ENCODE measurements at places on chromosomes 4 and X. TPM values are rescaled to one million over a fixed set of nuclear protein-coding genes. Genes with fewer than 3 reads are reported as not detected.

The CISD2 gene
- total RNA-seq = 55.9 TPM

The CLGN gene
- 2.7 TPM for total RNA-seq

DNA sequence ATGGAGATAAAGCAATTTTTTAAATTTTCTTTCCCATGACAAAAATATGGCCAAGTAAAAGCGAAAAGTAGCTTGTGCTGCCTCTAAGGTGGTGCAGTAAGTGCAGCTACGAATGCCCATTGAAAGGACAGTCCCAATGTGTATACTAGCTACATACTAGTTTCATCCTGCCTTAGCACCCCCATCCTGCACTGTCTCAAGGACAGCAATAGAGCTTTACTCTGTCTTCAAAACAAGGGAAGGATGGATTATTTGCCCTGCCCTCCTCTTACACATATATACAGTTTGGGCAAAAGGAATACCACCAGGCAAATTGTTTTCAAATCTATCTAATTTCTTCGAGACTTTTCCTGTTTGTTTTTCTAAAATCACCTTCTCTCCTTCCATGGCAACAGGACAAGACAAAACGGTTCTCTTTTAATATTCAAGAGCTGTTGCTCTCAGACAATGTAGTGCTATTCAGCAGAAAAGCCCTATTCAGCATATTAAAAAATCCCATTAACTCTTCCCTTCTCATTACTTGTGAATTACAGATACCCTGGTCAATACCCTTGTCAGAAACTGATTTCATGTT, 75.1 kb upstream of the SLC7A11 start:
- H3K27me3 ChIP-seq = no peaks in the 10 kb centered on the region
- H3K27ac ChIP-seq = no peak overlapping the region
- H3K36me3 ChIP-seq = no peaks in the 10 kb centered on the region

DNA sequence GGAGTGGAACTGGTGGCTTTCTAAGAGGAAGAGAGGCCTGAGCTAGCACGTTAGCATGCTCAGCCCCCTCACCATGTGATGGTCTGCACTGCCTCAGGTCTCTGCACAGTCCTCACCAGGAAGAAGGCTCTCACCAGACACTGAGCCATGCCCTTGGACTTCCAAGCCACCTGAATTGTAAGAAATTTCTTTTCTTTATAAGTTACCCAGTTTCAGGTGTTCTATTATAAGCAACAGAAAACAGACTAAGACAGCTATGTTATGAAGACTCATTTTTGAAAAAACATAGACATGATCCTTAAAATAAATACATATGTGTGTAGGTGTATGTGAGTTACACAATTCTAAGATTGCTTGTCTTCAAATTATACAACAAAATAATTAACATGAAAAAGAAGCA, 74.7 kb downstream of the CEP44 start:
- no peaks in the 10 kb centered on the region for H3K4me1 ChIP-seq
- no peaks in the 10 kb centered on the region for H3K36me3 ChIP-seq
- H3K4me3 ChIP-seq = no peak overlapping the region
- H3K27ac ChIP-seq = no peak overlapping the region
- DNase-seq = no peak
- H3K27me3 ChIP-seq = no peaks in the 10 kb centered on the region

The NAT8L gene
- 9.5 TPM for total RNA-seq

- peaks cover 18% of the 10 kb centered on the region for H3K4me1 ChIP-seq
- H3K36me3 ChIP-seq = no peaks in the 10 kb centered on the region
- no peak for DNase-seq
- no peak overlapping the region for H3K4me3 ChIP-seq
- H3K27me3 ChIP-seq = peaks cover 43% of the 10 kb centered on the region
Observed at GRCh38 chr4:4225915-4226605, 669 bp downstream of the OTOP1 start.

GRCh38 chr4:97646997-97647396, 496.3 kb downstream of the STPG2 start:
- H3K4me3 ChIP-seq = no peak overlapping the region
- DNase-seq = no peak
- H3K27me3 ChIP-seq = no peaks in the 10 kb centered on the region
- no peaks in the 10 kb centered on the region for H3K4me1 ChIP-seq

The UGT2A3 gene
- total RNA-seq = 0.11 TPM

DNA sequence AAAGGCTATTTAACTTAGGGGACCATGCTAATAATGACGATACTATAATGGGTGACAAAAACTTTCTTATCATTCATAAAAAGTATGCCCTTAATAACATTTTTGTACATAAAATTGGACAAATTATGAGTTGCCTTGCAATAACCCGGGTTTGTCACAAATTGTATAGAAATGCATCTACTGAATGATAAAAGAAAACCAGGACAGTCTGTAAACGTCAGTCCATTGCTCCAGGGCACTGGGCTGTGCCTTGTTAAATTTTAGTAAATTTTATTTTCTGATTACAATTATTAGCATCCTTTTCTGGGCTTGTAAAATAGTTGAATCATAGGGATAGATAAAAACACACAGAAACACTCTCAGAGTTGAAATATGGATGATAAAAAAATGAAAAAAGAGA, 778.3 kb downstream of the RAPGEF2 start:
- no peak overlapping the region for H3K4me3 ChIP-seq
- H3K36me3 ChIP-seq = no peaks in the 10 kb centered on the region
- H3K27me3 ChIP-seq = no peaks in the 10 kb centered on the region
- H3K4me1 ChIP-seq = no peaks in the 10 kb centered on the region

DNA sequence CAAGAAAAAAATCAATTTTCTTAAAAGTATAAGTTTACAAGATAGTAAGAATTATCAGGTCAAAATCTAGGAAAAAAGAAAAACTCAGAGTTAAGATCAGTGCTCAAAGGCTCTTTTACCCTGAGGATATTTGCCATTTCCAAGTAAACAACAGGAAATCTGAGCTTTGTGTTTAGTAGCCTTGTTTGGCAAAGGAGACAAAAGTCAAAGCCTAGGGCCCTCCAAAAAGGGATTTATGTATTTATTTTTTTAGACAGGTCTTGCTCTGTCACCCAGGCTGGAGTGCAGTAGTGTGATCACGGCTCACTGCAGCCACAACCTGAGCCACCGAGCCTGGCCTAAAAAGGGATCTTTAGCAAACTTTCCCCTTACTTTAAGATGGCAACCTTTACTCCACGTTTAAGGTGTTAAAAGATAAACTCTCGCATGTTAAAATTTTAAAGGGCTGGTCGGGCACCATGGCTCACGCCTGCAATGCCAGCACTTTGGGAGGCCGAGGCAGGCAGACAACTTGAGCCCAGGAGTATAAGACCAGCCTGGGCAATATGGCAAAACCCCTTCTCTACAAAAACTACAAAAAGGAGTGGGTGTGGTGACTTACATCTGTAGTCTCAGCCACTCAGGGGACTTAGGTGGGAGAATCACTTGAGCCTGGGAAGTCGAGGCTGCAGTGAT, 21.3 kb upstream of the OPHN1 start:
- no peak for DNase-seq
- H3K4me1 ChIP-seq = no peaks in the 10 kb centered on the region
- no peak overlapping the region for H3K4me3 ChIP-seq

- H3K27ac ChIP-seq = no peak overlapping the region
- no peaks in the 10 kb centered on the region for H3K27me3 ChIP-seq
- H3K4me1 ChIP-seq = peaks cover 2% of the 10 kb centered on the region
- DNase-seq = no peak
- H3K4me3 ChIP-seq = no peak overlapping the region
Observed at GRCh38 chr4:48308901-48309300, 32.4 kb upstream of the SLAIN2 start.

The ARMCX6 gene
- total RNA-seq = 24.1 TPM

DNA sequence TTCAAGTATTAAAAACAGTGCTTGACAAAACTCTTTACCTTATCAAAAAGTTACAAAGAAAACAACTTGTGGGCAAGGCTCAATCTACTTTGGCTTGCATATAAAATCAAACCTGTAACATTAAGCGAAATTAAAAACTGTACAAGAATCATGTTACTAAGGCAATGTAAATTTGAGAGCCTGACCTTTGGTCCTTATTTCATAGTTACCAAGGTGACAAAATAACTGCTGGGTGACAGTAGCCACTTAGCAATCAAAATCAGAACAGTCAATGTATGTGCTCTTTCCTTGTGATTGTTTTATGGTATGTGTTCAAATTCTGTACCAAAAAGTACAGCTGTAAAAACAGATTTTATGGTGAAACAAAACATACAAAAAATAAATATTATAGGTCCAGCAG, 204.0 kb downstream of the RASL11B start:
- H3K4me3 ChIP-seq = no peak overlapping the region
- DNase-seq = no peak
- no peaks in the 10 kb centered on the region for H3K27me3 ChIP-seq
- H3K27ac ChIP-seq = no peak overlapping the region
- H3K36me3 ChIP-seq = no peaks in the 10 kb centered on the region

The SETD7 gene
- total RNA-seq = 1.7 TPM

The KIT gene
- total RNA-seq = 1.1 TPM

DNA sequence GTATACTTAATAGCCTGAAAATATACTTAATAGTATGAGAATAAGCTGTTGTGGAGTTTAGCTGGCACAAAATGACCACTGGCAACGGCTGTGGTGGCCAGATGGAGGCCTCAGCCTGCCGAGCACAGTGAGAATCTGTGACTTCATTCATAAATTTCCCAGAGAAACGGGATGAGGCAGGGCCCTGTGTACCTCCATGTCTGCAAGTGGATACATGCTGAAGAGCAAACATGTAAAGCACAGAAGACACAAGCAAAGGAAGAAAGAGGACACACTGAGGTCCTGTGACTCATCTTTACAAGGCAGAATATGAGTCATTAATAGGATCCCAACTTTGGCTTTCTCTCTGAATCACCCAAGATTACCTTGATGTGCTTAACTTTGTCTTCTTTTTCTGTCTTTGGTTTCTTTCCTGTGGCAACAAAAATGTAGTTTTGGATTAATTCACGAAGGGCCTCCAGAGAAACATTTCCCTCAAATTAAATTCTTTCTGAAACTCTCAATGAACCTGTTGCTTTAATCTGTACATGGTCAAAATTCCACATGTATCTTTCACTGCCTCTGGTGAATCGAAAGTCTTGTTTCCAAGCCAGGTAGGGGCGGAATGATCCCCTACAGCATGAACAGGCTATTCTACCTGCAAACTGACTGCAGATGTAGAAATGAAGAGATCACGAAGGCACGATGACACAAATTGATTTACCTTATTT, 56.4 kb downstream of the IRF2 start:
- H3K4me3 ChIP-seq = no peak overlapping the region
- no peak overlapping the region for H3K27ac ChIP-seq
- peaks cover 28% of the 10 kb centered on the region for H3K4me1 ChIP-seq

The CSAG1 gene
- total RNA-seq = 58.3 TPM

The SSX1 gene
- total RNA-seq = 137 TPM

DNA sequence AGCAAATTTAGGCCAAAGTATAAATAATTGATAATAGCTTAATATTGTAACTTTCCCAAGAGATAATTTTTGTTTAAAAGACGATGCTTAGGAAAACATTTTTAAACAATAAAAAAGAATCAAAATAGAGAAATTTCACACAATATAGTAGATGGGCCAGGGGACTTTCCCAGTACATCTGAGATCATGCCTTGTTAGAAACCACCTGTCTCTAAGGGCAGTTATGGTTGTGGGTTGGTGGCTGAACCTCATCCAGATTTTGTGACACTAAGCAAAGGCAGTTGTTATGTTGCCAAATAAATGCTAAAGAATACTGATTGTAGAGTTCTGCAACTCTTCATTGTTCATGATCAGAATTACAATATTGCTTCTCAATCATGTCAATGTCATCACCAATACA, 270.6 kb downstream of the BANK1 start:
- H3K36me3 ChIP-seq = no peaks in the 10 kb centered on the region
- H3K4me3 ChIP-seq = no peak overlapping the region
- no peaks in the 10 kb centered on the region for H3K4me1 ChIP-seq
- DNase-seq = no peak
- H3K27ac ChIP-seq = no peak overlapping the region
- no peaks in the 10 kb centered on the region for H3K27me3 ChIP-seq

The SPOCK3 gene
- total RNA-seq = not detected

DNA sequence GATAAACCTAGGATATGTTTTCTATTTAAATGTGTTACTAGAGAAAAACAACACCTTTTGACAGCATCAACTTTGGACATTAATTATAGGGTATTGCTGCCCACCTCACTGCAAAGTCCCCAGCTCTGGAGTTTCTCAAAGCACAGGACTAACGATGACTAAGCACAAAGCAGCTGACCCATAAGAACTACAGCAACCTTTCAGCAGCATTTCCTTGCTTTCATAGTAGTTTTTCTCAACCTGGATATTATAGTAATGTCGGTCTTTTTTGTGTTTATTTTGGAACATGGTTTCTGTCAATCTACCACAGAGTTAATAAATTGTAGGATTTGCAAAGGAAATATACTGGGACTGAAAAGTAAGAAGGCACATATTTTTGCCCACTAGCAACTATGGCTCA, 21.5 kb downstream of the HHIP start:
- H3K4me1 ChIP-seq = no peaks in the 10 kb centered on the region
- no peaks in the 10 kb centered on the region for H3K36me3 ChIP-seq
- no peak for DNase-seq
- H3K27me3 ChIP-seq = no peaks in the 10 kb centered on the region
- H3K4me3 ChIP-seq = no peak overlapping the region

The SPATA4 gene
- total RNA-seq = not detected

- no peaks in the 10 kb centered on the region for H3K27me3 ChIP-seq
- H3K4me3 ChIP-seq = no peak overlapping the region
- no peaks in the 10 kb centered on the region for H3K36me3 ChIP-seq
- no peaks in the 10 kb centered on the region for H3K4me1 ChIP-seq
Observed at GRCh38 chr4:24116107-24116506, 226.3 kb upstream of the PPARGC1A start.

DNA sequence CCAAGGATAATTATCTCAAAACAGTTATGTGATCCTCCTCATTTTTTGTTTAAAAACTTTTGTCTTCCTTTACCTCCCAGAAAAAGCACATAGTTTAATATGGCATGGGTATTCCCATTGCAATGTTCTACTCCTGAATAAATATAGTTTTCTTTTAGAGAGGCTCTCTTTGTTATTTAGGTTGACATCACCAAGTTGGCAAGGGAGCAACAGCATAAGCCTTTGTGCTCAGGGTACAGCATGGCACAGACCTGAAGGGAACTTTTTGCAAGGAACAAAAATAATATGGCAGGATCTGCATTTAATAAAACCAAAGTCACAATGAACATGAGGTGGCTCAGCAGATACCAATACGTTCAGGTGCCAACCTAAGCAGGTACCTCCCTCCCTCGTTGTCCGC, 47.1 kb upstream of the NPY2R start:
- no peaks in the 10 kb centered on the region for H3K4me1 ChIP-seq
- no peak overlapping the region for H3K27ac ChIP-seq
- DNase-seq = no peak
- no peaks in the 10 kb centered on the region for H3K27me3 ChIP-seq

DNA sequence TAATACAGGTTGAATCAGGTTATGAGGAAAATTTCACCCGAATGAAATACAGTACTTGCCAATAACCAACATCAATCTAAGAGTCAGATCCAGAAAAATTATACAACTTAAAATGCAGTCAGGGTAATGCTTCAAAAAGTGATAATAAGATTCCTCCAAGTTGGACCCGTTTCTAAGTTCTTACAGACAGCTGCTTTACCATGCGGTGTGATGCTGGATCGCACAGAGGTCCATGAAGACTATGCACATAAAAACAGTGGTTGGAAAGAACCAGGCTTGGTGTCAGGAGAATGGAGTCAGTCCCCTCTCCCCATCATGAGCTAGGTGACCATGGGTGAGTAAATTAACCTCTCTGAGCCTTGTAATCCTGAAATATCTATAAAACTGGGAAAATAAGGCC, 261.3 kb downstream of the QDPR start:
- H3K27ac ChIP-seq = no peak overlapping the region
- no peaks in the 10 kb centered on the region for H3K4me1 ChIP-seq
- no peaks in the 10 kb centered on the region for H3K27me3 ChIP-seq

- H3K4me3 ChIP-seq = no peak overlapping the region
- H3K27ac ChIP-seq = no peak overlapping the region
- DNase-seq = no peak
- 0 out of 3 replicates have a peak, but pooled peaks cover 3% of the 10 kb centered on the region for H3K4me1 ChIP-seq
- no peaks in the 10 kb centered on the region for H3K27me3 ChIP-seq
Observed at GRCh38 chr4:88535090-88535755, 11.6 kb upstream of the PYURF start.

Data from K562 (cell line).